ENCODE measurements at places on chromosomes 7 and 10. TPM values are rescaled to one million over a fixed set of nuclear protein-coding genes. Genes with fewer than 3 reads are reported as not detected.

DNA sequence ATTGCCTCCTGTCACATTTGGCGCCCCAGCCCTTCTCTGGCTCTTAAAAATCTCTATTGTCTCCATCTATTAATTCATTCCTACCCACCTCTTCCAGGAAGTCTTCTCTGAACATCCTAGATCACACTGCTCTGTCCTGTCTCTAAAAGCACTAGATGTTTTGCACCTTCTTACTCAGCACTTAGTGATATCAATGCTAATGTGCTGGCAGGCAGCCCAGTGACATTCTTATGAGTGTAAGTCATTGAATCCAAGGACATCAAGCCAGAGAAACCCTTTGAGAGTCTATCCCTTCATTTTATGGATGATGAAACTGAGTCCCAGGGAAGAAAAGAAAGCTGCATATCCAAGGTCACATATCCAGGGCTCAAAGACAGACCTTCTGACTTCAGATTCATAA is 48.3 kb upstream of the PAX2 start:
- peak; percentile 4 for DNase-seq

DNA sequence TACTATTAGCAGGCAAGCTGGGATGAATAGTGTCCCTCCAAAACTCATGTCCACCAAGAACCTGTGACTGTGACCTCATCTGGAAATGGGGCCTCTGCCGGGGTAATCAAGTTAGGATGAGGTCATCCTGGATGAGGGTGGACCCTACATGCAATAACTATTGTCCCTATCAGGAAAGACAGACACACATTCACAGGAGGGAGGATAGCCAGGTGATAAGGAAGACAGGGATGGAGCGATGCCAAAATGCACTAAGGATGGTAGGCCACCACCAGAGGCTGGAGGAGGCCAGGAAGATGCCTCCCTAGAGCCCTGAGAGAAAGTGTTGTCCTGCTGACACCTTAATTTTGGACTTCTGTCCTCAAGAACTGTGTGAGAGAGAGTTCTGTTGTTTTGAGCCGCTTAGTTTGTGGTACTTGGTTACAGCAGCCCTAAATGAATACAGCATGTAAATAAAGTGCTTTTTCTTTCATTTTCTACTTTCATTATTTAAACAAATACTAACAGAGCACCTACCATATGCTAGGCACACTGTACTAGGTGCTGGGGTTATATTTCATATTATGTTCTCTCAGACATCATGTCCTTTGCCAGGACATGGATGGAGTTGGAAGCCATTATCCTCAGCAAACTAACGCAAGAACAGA is 111.9 kb downstream of the USP6NL start:
- DNase-seq = no peak

DNA sequence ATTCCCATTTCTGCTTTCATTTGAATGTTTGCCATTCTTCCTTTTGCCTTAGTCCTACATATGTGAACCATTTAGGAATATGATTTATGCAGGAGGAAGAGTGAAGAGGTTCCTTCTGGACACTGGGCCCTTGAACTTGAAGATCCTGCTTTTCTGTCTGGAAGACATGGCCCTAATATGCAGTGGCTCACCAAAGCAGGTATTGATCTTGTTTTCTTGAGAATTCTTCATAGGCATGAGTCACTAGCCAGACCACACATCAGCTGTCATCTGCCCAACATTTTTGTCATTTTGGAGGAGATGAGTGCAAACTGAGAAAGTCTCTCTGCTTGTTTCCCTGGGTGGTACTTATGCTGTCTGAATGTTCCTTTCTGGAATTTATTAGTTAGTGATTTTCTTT is 382.6 kb downstream of the LRMDA start:
- peak; percentile 92 for DNase-seq

DNA sequence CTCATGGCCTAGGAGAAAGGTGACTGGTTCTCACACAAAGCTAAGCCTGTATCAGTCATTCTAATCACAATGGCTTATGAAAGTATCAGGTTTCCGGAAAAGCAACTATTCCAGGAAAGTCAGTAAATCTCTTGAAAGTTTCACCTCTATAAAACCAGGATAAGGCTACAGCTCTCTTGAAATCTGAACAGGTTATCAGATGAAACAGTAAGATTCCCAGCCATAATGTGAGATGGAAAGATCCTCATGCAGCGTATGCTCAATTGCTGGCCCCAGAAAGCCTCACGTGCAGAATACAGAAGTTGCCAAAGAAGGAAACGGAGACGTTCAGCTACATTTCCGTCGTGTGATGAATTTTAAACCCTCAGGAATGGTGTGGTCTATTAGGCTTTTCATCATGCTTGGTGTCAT is 90.0 kb downstream of the PFKFB3 start:
- peak; percentile 51 for DNase-seq

DNA sequence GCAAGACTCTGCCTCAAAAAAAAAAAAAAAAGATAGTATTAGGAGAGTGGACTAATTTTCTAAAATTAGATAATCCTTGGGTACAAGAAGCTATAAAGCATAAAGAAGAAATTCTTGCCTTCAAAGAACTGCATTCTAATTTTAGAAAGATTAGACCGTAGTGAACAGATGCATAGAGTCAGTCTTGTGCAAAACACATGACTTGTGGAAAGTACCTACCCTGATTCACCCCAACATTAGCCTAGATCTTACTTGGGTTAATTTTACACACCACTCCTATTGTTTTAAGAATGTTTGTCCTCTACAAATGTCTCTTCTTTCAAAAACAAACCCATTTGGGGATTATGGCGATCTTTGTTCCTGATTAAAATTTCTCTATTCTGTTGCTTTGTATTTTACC is 38.9 kb upstream of the SP8 start:
- no peak for DNase-seq

- peak; percentile 80 for DNase-seq
Measured at GRCh38 chr7:69966766-69967591, 368.7 kb downstream of the AUTS2 start.

GRCh38 chr10:46527241-46527811 is 29.1 kb downstream of the GPRIN2 start:
- no peak for DNase-seq

VIPR2 gene
- 10.4 TPM for polyA plus RNA-seq

UCMA gene
- polyA plus RNA-seq = 0.35 TPM

CFAP70 gene
- polyA plus RNA-seq = 2.6 TPM

CHST3 gene
- polyA plus RNA-seq = 19.0 TPM

CLCN1 gene
- polyA plus RNA-seq = 1.3 TPM

HKDC1 gene
- 0.12 TPM for polyA plus RNA-seq

SYCE1 gene
- 0.56 TPM for polyA plus RNA-seq

All from muscle of leg (tissue), 16 donors.